ENCODE measurements at places on chromosomes 11 and 22. TPM values are rescaled to one million over a fixed set of nuclear protein-coding genes. Genes with fewer than 3 reads are reported as not detected.

DNA sequence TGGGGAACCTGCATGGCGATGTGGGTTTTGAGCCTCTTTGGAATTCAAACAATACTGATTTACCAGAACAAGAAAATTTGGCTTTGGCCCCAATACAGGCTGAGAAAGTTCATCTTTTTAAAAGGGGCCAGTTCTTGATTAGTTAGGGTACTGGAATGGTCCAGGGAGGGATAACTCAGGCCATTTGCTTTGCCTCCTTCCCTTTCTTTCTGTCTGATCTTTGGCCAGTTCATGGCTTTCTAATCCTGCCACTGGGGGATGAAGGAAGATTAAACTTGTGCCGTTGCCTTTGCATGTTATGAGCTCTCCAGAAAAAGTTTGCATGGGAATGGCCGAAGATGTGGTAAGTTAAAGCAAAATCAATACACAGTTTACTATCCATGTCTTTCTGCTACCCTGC is 78.4 kb downstream of the ADAMTS15 start:
- DNase-seq, result no peak

GRCh38 chr11:72267956-72268617 is 24.1 kb upstream of the PHOX2A start:
- no peak for DNase-seq

DNA sequence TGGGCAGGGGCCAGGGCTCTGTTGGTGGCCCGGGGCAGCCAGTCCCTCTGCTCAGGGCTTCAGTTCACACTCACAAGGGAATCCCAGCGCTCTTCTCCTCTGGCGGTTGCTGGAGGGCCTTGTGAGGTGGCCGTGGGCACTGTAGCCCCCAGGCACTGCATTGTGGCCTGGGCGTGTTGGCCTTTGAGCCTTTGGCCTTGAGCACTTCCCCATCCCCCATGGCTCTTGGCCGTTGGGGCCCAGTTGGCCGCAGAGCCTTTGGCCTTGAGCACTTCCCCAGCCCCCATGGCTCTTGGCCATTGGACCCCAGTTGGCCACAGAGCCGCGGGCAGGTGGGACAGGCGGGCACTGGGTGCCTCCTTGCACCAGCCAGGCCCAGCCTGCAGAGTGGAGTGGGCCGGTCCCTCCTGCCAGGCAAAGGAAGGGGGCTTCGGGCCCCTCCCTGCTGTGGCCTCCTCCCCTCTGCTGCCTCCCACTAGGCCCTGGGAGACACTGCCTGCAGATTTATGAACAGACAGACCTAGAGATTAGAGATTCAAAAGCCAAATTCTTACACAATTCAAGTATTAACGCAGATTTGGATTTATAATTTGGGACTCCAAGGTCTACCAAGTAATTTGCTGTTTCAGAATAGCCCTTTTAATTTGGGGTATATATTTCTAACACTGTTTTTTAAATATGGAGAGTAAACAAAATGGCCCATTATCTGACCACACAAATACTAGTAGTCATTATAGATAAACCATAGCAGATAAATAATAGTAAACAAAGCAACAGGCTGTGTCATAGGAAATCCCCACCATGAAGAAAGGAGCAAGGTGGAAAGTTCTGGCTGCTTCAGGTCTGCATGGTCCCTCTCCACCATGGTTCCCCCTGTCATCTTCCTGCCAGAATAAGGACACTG is 18.2 kb upstream of the TXNRD2 start:
- DNase-seq, result no peak

DNA sequence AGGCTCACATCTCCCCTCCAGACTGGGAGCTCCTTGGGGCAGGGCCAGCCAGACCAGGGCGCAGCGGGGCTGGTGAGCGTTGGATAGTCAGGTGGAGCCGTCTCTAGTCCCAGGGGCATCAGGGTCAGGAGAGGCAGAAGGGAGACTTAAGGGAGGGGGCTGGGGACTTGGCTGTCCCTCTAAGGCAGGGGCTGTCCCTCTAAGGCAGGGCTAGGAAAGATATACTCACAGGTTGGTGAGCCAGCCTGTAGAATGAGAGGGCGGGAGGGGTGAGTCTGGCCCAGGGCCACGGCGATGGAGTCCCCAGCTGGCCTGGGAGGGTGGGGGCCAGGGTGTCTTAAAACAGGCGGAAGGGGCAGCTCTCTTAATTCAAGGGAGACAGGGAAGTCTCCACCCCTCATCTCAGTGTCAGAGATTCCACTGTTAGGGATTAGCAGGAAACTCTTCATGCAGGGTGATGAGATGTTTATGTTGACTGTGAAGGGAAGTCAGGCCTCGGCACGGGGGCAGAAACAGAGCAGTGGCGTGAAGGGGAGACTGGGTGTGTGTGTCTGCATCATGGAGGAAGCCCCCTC is 11.3 kb downstream of the P2RY2 start:
- peak; percentile 31 for DNase-seq

DNA sequence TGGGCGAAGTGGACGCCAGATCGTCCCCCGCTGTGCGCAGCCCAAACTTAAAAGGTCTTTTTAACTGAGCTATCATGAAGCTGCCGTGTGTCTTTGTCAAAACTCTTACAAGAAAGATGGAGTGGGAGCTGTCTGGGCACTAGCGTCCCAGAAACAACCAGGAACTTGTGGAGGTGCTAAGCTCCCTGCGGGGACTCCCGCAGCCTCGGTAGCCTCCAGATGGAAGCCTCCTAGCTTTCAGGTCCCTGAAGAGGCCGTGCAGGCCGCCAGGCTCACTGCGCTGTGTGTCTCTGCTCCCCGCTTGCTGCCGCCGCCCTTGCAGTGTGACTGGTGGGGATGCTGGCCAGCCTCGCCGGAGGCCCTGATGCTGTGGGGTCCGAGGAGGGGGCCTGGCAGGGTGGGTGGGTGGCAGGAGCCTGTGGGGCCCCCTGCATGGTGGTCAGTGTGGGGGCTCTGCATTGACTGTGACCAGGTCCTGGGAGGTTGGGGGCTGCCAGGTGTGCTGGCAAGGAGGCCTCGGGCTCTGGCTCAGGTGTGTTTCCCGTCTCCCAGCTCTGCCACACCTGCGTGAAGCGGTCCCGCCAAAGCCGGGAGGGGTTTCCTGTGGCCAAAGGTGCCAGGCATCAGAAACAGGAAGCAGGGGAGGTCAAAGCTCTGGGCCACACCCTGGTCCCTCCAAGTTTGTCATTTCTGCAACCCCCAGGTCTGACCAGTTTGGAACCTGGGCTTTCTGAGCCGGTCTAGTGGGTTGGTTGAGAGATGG is 1.2 kb downstream of the TRABD start:
- no peak for DNase-seq

DNA sequence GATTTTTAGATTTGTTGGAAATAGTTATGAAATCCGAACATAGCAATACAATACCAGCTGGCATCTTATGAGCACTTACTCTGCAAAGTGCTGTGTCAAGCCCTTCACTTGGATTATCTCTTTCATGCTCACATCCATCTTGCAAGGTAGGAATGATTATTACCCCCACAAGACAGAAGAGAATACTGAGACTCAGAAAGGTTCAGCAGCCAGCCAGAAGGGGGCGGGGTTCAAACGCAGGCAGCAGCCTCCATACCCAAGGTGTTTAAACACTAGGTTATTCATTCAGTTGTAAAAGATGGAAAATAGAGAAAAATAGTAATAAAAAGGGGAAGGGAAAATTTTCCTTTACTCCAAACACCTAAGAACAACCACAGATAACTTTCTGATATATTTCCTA is 158.5 kb downstream of the CCDC34 start:
- DNase-seq, result peak; percentile 50

DNA sequence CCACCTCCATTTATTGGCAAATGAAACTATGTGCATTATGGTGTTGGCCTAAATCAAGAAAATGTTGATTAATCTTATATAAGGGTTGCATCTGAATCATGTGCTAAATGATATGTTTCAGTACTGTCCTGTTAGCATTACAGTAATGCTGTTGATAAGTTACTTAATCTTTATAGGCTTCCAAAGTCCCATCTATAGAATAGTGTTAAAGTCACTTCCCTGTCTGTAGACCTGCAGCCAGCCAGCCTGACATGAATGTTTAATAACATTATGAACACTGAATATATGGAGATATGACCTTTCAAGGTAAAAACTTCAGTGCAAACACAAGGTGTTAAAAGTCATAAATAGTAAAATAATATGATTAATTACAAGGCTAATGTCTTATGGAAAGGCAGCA is 3.6 kb upstream of the TOM1 start:
- DNase-seq, result no peak

DNA sequence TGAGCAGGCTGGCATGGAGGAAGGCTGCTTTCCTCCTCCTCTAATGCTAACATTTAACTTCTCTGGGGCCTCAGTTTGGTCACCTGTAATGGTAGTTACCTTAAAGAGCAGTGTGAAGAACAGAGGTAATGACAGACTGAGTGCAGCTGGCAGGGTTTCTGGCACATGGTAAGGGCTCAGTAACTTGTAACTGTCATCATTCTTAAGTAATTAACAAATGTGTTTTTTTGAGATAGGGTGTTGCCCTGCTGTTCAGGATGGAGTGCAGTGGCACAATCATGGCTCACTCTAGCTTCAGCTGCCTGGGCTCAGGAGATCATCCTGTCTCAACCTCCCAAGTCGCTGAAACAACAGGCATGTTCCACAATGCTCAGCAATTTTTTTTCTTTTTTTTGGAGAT is 242.0 kb upstream of the SYN3 start:
- no peak for DNase-seq

GRCh38 chr11:73228268-73229134 is 10.4 kb downstream of the P2RY2 start:
- no peak for DNase-seq

DNA sequence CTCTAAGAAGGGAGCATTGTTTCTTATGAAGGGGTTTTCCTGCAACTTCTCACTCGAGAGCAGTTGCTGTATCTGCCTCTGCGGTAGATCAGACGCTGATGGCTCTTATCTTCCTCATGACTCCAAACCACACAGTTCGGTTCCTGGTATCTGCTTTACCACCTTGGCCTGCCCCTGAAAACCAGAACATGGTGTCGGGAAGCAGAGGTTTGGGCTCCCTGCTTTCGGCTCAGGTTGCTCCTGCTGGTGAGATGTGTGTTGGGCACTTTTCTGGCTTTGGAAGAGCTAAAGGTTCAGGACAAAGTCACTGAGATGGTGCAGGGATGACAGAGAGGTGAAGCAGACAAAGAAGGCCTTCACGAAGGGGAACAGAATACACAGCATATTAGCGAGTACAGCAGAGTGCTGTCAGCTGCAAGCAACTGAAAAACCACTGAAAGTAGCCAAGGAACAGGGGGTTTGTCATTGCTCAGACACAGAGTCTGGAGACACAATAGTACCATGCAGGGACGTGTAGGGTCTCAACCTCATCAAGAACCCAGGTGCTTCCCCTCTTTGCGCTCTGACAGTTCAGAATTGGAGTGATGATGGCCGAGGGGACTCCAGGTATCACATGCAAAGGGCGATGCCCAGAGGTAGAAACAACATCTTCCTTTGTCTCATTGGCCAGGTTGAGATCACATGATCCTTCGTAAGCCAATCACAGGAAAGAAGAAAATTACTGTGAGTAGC is 11.9 kb upstream of the CSF2RB start:
- DNase-seq, result no peak

- no peak for DNase-seq
Measured at GRCh38 chr11:22459048-22459447, 120.9 kb downstream of the SLC17A6 start.

GRCh38 chr11:33930317-33931021 is 38.6 kb upstream of the LMO2 start:
- DNase-seq, result peak; percentile 84

GRCh38 chr22:33766091-33766490 is 154.2 kb downstream of the LARGE1 start:
- no peak for DNase-seq

DNA sequence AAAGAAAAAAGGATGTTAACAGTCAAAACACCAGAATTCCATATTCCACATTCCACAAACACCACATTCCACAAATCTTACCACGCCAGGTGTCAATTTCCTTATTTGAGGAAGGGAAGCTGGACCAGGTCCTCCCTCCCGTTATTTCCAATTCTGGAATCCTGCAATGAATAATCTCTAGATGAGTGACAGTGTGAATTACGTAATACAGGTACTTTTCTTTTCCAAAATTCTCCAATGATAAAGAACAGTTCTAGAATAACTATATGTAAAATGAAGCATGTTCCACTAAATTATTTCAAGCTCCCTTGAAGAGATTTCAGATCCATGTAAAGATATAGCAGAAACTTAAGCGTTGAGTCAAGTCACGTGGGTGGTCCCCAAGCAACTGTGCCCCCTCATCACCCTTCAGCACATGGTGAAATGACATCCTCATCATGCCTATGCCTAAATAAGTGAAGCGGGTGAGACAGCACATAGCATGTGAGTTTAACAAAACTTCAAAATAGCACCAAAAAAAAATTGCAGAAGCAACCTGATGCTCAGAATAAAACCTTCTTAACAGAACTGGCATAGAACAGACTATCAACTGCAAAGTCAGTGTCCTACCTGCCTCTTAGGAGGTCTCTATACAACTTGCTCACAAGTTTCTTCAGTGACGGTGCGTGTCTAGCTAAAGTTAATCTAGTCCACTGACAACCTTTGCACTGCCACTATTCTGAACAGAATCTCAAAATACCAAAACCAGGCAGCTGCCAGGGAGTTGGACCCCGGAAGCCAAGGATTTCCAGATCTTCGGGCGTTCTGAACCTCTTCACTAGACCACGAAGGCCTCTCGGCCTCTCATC is 876 bp downstream of the NFRKB start:
- no peak for DNase-seq

GRCh38 chr11:134751766-134752165 is 339.7 kb upstream of the B3GAT1 start:
- DNase-seq, result no peak

GRCh38 chr11:36073411-36074203 is 129.7 kb downstream of the LDLRAD3 start:
- DNase-seq, result peak; percentile 58

GRCh38 chr11:113457784-113458183 is 17.4 kb downstream of the DRD2 start:
- no peak for DNase-seq

- DNase-seq, result no peak
Measured at GRCh38 chr22:41842996-41843970, 10.4 kb downstream of the SREBF2 start.

PATE4 gene
- 0.17 TPM for polyA plus RNA-seq

MFRP gene
- not detected for polyA plus RNA-seq

DYNC2H1 gene
- 31.1 TPM for polyA plus RNA-seq

MICAL3 gene
- 61.6 TPM for polyA plus RNA-seq

POU2AF2 gene
- polyA plus RNA-seq, result 0.32 TPM

PIH1D2 gene
- 6.3 TPM for polyA plus RNA-seq

OR52I1 gene
- 0.11 TPM for polyA plus RNA-seq

NCF4 gene
- polyA plus RNA-seq, result 3.7 TPM

Measured in left lung (tissue), 14 donors.